ENCODE measurements at places on chromosomes 4 and X.

GRCh38 chrX:85611926-85612325 is 232.5 kb upstream of the POF1B start:
- DNase-seq: peak; percentile 48

DNA sequence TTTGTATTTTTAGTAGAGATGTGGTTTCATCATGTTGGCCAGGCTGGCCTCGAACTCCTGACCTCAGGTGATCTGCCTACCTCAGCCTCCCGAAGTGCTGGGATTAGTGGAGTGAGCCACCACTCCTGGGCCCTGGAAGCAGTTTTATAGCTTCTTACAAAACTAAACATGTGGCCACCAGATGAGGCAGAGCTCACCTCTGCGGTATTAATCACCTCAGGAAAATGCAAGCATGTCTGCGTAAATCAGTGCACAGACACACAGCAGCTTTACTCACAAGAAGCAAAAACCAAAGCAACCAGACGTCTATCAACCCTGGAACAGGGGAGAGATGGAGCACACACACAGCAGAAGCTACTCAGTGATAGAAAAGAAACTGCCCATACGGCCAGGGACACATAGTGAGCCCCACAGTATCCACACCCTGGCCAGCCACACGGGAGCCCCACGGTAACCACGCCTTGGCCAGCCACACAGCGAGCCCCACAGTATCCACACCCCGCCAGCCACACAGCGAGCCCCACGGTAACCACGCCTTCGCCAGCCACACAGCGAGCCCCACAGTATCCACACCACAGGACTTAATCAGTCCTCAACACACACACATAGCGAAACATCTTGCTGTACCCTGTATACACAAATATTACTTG is 30.2 kb downstream of the PPP2R3B start:
- DNase-seq: no peak

DNA sequence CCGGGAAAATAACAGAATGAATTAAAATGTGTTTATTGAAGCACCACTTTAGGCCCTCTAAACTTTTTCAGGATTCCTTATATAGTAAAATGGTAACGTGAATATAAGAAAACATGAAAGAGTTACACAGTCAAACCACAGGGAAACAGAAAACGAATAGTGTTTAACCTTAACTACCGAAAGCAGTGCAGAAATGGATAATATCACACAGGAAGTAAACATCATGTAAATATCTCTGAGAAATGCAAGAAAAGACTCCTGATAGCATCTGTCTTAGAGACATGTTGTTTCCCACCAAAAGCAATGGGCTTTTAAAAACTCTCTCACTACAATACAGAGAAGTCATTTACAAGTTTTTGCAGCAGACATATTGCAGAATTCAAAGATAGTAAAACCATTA is 323.9 kb upstream of the CXXC4 start:
- DNase-seq: no peak

DNA sequence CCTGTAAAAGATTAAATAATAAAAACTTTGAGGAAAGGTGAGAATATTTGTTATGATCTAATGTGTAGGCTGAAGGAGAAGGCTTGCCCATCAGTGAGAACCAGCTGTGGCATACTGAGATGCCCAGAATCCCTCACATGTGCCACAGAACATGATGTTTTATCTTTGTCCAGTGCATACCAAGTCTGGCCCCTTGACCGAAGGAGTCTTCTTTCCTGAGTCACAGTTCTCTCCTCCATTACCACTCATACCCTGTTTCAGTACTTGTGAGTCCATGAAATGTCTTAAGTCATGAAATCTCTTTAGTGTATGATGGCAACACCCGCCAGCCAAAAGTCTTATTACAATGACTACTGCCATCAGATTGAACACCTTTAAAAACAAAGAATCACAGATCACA is 42.7 kb downstream of the PPARGC1A start:
- DNase-seq: no peak

DNA sequence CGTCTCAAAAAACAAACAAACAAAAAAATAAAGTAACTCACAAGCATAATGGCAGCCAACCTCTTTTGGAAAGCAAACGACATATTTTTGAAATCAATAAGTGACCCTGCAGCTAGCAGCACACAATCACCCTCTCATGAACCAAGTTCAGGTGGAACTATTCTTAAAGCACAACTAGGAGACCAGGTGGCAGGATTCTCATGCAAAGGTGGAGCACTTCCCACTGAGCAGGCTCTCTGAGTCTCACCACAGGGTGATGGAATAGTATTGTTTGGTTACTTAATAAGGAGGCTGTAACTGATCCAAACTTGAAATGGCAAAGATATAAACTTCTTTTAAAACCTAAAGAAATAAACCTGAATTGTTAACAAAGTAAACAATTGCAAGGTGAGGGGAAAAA is 1293.1 kb downstream of the PCDH19 start:
- DNase-seq: no peak

DNA sequence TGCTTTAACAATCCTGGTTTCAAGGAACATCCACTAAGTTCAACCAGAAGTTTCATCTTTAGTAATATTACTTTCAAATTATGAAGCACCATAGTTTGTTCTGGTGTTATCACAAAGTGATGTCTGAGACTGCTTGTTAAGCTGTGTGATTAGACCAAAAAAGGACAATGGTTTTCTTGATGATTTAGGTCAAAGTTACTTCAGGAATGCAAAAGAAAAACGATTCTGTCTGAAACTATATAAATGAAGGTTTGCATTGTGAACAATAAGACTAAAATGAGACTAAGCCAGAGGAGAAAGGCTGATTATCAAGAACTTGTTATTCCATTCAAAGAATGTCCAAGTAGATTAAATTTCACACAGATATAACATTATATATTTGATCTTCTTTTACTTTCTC is 122.4 kb upstream of the ETNPPL start:
- DNase-seq: no peak

DNA sequence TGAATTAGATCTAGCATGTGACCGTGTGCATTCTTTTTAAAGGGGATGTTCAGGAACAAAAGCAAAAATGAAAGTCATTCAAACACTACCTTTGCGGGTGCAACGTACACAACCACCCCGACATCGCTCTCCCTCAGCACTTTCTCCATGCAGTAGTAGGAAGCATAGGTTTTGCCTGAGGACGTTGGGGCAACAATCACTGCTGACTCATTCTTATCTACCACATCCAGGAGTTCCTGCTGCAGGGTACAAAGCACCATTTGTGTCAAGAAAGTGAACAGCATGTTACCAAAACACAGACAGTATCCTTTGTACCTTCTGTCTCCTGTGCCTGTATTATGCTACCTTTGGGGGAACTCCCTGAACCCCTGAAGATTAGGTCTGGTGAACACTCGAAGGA is 58.6 kb downstream of the DDX60L start:
- no peak for DNase-seq

DNA sequence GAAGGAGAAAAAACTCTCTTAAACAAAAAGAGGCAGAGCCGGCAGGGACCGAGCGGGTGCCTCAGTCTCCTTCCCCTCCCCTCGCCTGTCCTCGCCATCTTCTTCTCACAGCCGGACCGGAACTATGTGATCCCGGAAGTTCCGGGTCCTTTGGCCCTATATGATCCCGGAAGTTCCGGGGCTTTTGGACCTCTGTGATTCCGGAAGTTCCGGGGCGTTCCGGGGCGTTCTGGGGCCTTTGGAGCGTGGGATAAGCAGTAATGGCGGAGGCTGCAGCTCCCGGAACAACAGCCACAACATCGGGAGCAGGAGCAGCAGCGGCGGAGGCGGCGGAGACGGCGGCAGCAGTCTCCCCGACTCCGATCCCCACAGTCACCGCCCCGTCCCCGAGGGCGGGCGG is 98.9 kb upstream of the MED14 start:
- DNase-seq: no peak
